ENCODE measurements at places on chromosomes 2 and 18.

- DNase-seq = no peak
Measured at GRCh38 chr2:192886636-192887035, 691.9 kb upstream of the TMEFF2 start.

DNA sequence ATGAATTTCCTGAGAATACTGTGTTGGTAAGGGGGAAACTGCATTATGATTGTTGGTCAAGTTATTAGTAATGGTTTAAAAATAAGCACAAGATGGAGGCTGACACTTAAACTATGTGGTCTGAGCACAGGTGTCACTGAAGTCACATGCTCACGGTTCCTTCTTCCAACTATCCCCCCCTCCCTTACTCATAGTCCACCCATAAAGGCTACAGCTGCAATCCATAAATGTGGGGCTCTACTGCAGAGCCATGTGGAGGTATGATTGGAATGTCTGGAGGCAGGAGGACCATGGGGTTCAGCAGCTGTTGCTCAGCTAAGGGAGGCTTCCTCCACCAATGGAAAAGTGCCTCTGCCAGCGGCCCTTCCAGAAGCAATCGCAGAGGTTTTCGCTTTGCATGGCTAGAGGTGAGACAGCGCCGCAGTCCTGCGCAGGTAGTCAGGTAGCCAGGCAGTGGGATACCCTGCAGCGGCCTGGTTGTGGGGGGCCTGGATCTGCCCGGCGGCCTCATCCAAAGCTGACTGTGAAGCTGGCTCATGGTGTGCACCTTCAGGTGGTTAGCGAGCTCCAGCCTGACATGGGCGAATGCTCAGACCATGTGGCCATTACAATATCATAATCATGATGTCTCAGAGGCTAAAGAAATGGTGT lies 249.6 kb downstream of the DCDC2C start:
- peak; percentile 40 for DNase-seq

GRCh38 chr2:332592-332991 lies 44.7 kb upstream of the ALKAL2 start:
- DNase-seq = no peak

GRCh38 chr2:70697603-70698383 lies 70.2 kb downstream of the ADD2 start:
- no peak for DNase-seq

- no peak for DNase-seq
Measured at GRCh38 chr2:28842042-28842441, 28.1 kb downstream of the TRMT61B start.

DNA sequence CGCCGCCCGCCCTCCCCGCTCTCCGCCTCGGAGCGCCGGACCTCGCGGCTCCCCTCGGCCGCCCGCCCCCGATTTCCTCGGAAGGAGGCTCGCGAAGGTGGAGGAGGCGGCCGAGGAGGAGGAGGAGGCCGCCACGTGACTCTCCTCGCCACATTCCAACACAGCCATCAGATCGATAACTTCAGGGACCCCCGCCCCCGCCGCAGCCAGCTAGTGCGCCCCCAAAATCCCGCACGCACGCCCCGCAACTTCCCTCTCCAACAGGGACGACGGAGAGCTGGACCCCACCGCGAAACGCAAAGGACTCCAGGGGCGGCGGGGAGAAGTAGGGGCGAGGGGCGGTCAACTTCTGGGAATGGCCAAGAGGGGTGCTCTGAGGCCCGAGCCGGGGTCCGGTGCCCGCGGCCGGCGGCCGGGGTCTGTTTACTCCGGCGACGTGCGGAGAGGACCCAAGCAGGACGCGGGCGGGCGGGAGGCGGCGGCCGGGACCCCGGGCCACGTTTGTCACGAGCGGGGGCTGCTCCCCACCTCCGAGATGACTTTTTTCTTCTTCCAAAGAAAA lies 2.0 kb downstream of the ZNF521 start:
- peak; percentile 72 for DNase-seq

DNA sequence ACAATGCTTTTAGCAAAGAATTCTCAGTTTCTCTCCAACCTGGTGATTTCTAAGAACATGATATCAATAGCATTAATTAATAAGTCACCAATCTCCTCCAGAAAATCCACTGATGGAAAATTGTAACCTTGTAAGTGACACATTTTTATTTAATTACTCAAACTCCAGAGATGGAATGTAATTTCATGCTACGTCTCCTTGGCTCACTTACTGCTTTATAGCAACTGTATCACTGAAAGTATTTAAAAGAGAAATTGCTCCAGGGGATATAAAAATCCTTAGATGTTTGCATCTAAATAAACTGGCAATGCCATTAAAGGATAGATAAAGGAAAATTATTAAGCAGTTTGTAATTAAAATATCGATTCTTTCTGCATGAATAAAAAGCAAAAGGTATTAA lies 325.4 kb downstream of the TSN start:
- no peak for DNase-seq

DNA sequence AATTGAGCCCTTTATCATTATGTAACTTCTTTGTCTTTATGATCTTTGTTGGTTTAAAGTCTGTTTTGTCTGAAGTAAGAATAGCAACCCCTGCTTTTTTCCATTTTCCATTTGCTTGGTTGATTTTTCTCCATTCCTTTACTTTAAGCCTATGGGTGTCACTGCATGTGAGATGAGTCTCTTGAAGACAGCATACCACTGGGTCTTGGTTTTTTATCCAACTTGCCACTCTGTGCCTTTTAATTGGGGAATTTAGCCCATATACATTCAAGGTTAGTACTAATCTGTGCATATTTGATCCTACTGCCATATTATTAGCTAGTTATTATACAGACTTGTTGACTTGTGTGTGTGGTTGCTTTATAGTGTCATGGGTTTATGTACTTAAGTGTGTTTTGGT lies 89.6 kb downstream of the NBEAL1 start:
- DNase-seq = no peak

GRCh38 chr2:109172556-109173105 lies 43.6 kb downstream of the SH3RF3 start:
- DNase-seq = no peak

DNA sequence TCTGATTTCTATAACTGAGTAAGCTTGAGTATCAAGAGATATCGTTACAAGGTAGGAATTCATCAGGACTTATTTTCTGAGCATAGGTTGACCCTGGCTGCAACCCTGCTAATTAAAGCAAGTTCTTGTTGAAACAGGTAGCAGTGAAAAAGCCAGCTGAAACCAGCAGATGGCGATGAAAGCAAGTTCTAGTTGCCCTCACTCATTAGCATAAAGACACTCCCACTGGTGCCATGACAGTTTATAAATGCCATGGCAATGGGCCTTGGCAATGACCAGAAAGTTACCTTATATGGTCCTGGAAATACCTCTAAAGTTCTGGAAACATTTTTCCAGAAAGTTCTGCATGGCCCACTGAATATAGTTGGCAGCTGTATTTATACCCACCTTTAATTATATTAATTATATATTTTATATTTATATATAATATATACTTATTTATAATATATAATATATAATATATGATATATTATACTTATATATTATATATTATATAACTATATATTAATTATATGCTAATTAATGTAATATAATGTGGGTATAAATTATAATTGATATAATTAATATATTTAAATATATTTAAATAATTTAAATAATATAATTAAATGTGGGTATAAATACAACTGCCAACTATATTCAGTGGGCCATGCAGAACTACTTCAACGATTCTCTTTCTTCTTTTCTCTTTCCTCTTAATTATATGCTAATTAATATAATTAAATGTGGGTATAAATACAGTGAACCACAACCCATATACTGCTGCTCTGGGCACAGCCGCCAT lies 188.0 kb downstream of the CDH7 start:
- DNase-seq = no peak

GRCh38 chr18:45467945-45468344 lies 147.3 kb upstream of the SLC14A2 start:
- peak; percentile 63 for DNase-seq

DNA sequence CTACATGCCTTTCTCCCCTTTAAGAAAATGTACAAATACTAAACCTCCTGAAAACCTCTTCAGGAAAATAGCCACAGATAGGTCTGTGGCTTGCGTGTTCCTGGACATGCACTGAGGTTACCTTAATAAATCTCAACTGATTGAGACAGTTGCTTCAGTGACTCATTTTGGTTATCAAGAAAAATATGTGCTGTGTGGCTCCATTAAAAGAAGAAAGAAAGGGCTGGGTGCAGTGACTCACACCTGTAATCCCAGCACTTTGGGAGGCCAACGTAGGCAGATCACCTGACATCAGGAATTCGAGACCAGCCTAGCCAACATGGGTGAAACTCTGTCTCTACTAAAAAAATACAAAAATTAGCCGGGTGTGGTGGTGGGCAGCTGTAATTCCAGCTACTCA lies 27.1 kb downstream of the CREG2 start:
- DNase-seq = no peak

DNA sequence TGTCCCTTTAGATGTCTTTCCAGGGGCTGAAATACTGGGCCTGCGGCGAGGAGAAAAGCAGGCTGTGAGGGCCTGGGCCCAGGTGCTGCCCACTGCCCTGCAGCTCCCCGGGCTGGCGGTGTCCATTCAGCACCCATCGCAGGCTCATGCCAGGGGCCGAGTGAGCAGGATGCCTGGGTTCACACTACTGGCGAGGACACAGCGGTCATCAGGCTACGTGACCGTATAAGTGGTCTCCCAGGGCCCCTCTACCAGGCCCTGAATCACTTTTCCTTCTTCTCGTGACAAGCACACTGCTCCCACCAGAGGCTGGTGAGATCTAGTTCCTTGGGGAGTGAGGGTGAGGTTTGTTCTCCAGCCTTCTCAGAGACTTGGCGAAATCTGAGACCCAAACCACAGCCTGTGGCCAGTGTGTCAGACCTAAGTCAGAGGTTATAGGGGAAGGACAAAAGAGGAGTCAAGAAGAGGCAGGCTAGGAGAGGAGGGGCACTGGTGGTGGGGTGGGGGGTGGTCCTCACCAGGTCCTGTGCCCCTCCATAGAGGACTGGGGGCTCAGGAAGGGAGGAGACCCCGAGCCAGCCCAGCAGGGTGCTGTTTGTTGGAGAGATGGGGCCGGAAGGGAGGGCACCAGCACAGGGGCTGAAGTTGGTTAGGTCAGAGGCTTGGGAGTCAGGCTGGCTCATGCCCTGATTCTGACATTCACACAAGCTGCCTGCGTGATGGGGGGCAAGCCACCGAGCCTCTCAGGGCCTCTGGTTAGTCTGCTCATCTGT lies 6.6 kb upstream of the SEMA4C start:
- DNase-seq = peak; percentile 16

- no peak for DNase-seq
Measured at GRCh38 chr2:98455494-98455976, 10.9 kb downstream of the INPP4A start.

DNA sequence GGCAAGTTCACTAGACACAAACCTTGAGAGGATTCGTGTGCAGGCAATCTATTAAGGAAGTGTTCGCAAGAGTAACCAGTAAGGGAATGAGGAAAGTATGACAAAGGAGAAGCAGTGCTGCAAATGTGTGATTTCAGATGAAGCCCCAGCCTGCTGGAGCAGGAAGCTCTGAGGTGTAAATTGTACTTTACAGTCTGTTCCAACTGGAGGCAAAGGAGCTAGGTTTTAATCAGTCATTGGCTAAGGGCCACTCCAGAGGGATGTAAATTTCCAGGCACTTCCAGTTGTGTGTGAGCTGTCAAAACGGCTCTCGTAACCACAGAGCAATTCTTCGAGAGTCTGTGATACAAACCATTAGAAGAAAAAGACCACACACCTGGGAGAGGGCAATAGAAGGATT lies 359.5 kb upstream of the FAM98A start:
- no peak for DNase-seq
